ENCODE measurements at places on chromosomes 3 and 15.

GRCh38 chr3:47244531-47245100, 38.0 kb downstream of the KIF9 start:
- DNase-seq = no peak

DNA sequence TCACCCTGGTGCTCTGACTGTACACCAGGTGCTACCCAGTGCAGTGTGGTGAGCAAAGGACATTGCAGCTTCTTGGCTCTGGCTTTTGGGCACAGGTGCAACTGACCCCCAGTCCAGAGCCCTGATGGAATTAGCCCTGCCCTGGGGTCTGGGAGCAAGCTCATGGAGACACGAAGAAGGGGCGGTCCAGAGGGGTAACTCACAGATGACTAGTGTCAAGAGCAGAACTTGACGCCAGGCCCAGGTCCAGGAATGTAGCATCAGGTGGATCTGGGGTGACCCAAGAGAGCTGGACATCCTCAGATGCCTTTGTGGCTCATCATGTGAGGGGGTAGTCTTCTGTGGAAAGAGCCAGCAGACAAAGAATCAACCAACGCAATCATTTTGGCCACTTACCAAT, 88.9 kb downstream of the ASB7 start:
- no peak for DNase-seq

GRCh38 chr15:85034276-85034675, 52.6 kb downstream of the PDE8A start:
- no peak for DNase-seq

DNA sequence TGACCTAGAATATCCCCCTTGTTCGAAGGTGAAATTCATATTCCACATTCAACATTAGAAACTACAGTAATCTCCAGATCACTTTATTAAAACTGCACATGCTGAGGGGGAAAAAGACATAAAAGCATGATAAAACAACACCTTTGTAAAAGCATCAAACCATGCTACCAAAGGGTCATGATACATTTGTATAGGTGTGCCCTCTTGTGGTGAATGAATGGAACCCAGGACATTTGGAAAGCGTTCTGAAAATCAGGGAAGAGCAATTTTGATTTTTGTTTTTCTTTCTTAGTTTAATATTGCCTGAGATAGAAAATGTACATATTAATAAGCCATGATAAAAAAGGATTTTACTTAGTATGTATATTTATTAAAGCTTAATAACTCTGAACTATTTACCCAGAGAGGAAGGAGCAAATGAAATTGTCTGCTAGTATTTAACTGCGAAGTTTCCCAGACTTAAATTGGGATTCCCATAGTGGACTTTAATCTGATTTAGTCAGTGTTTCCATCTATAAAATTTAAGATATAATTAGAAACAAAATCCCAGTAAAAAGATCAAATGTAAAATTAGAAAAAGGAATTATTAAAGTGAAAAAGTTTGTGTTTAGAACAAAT, 105.8 kb upstream of the ARL6 start:
- peak; percentile 70 for DNase-seq

DNA sequence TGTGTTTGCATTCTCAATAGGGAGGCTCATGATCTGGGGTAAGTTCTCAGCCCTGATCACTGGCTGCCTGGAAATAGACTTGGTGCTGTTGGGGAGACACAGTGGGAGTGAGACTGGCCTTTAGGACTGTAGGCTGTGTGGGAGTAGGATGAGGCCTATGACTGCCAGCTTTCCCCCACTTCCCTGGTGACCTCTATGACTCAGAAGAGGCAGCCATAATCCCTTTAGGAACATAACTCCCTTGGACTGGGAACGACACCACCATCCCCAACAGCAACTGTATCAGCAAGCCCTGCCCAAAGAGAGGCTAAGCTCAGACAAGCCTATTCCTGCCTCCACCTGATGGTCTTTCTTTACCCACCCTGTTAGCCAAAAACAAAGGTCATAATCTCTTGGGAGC, 91.3 kb downstream of the SUCNR1 start:
- DNase-seq = no peak
